Astrocyte (in vitro differentiated cells and primary cell): ENCODE measurements at places on chromosomes 6 and 20. TPM values are rescaled to one million over a fixed set of nuclear protein-coding genes. Genes with fewer than 3 reads are reported as not detected.

Gene FAM83B
- 0.79 and 1.9 TPM in 2 replicates for total RNA-seq

Gene ESF1
- total RNA-seq: 13.9 and 14.0 TPM in 2 replicates

Gene HDAC2
- total RNA-seq: 173 and 179 TPM in 2 replicates

Gene RAD21L1
- total RNA-seq: 0.34 TPM in 1 of 2 replicates, not detected in the other

Gene SLC32A1
- total RNA-seq: not detected in 2 replicates

Gene AIF1
- not detected in 2 replicates for total RNA-seq

Gene DOP1A
- 13.0 and 14.2 TPM in 2 replicates for total RNA-seq

Gene CD40
- total RNA-seq: 2.3 and 4.1 TPM in 2 replicates

Gene SH3BGRL2
- 14.1 and 15.9 TPM in 2 replicates for total RNA-seq

Gene FOXA2
- total RNA-seq: not detected in 2 replicates

Gene ABHD16B
- not detected in 2 replicates for total RNA-seq

Gene SUMO4
- 1.4 and 1.6 TPM in 2 replicates for total RNA-seq

Gene RALGAPA2
- 6.6 and 7.7 TPM in 2 replicates for total RNA-seq

Gene PAX1
- total RNA-seq: not detected in 2 replicates

Gene SEC63
- 161 and 179 TPM in 2 replicates for total RNA-seq

Gene LGSN
- 0.25 and 0.36 TPM in 2 replicates for total RNA-seq

Gene SIGLEC1
- not detected in 2 replicates for total RNA-seq

Gene GUCA1A
- total RNA-seq: 0.45 and 0.79 TPM in 2 replicates

Gene TUBB2B
- 124 and 144 TPM in 2 replicates for total RNA-seq

Gene DSP
- total RNA-seq: 468 and 555 TPM in 2 replicates

Gene HCRTR2
- 0.23 and 0.36 TPM in 2 replicates for total RNA-seq

Gene YWHAB
- total RNA-seq: 228 and 236 TPM in 2 replicates

Gene HLA-DRB5
- total RNA-seq: not detected in 2 replicates

Gene RBM24
- total RNA-seq: 18.2 and 22.7 TPM in 2 replicates

Gene ADAT2
- total RNA-seq: 6.2 and 8.1 TPM in 2 replicates

Gene MYB
- 0.12 TPM in 1 of 2 replicates, not detected in the other for total RNA-seq

Gene CCNC
- 51.5 and 51.8 TPM in 2 replicates for total RNA-seq

Gene C20orf202
- not detected in 2 replicates for total RNA-seq

Gene SLCO4A1
- 0.43 TPM in 1 of 2 replicates, not detected in the other for total RNA-seq

Gene TAB2
- 81.8 and 85.7 TPM in 2 replicates for total RNA-seq

Gene GLP1R
- not detected in 2 replicates for total RNA-seq

Gene ADAM33
- 2.3 and 3.0 TPM in 2 replicates for total RNA-seq

Gene RBBP8NL
- 0.14 TPM in 1 of 2 replicates, not detected in the other for total RNA-seq

Gene BANF2
- not detected in 2 replicates for total RNA-seq

Gene FAM83C
- total RNA-seq: not detected in 2 replicates

Gene SEL1L2
- total RNA-seq: not detected in 2 replicates

Gene ATG5
- 37.8 and 39.3 TPM in 2 replicates for total RNA-seq

Gene HLA-DMB
- 0.11 and 0.24 TPM in 2 replicates for total RNA-seq

Gene KHDC1L
- total RNA-seq: not detected in 2 replicates

Gene OVOL2
- 0.57 TPM in 1 of 2 replicates, not detected in the other for total RNA-seq

Gene SFTA2
- total RNA-seq: not detected in 2 replicates

Gene SNAI1
- 9.1 and 9.5 TPM in 2 replicates for total RNA-seq

Gene DEFB114
- total RNA-seq: not detected in 2 replicates

Gene MICAL1
- total RNA-seq: 48.0 and 57.2 TPM in 2 replicates

Gene EXOC2
- total RNA-seq: 44.4 and 49.7 TPM in 2 replicates

Gene LPIN3
- total RNA-seq: 18.0 and 19.6 TPM in 2 replicates
